Hypothalamus (tissue), 51 donors: ENCODE measurements at places on chromosomes 5 and 9.
A peak's percentile ranks its signal among the peaks of the same experiment; 100 is the strongest.

- no peak for DNase-seq
These were observed 938 bp downstream of the LPAR1 start for GRCh38 chr9:111037356-111037707.

GRCh38 chr5:136076881-136077445 lies 48.2 kb downstream of the TGFBI start:
- DNase-seq = no peak

GRCh38 chr9:129334105-129334935 lies 156.3 kb upstream of the IER5L start:
- DNase-seq = peak; percentile 47

DNA sequence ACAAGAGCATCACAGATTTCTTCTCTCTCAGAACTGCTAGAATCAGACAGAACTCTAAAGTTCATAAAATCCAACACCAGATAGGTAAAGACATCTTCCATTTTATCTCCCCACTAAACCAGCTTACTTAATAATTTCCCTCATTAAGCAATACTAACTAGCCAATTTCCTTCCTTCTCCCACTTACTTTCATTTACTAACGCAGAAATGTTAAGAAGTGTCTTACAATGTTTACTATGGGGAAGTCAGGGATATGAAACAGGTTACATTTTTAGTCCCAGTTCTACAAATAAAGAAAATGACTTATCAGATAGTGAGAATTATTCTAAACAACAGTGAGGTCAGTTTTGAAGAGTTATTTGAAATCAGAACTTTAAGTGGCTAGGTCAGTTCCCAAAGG lies 236.5 kb downstream of the FBXL17 start:
- DNase-seq = no peak

- no peak for DNase-seq
These were observed 162.9 kb downstream of the TTLL11 start for GRCh38 chr9:121929893-121930875.
